ENCODE measurements at places on chromosomes 5 and 9.

DNA sequence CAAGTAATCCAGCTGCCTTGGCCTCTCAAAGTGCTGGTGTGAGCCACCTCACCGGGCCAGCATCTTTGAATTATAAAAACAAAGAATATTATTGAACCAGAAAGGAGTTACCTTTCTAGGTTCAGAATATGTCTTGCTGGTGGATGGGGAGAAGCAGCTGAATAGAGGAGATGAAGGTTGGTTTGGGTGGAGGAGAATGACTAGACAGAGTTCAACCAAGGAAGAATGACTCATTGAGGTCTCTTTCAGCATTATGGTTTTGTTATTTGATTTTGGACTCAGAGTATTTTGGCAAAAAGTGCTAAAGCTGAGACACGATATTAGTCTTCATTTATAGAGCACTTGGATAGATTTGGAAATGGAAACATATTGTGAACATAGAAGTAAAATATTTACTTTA is 75.2 kb upstream of the MPDZ start:
- no peak for DNase-seq

DNA sequence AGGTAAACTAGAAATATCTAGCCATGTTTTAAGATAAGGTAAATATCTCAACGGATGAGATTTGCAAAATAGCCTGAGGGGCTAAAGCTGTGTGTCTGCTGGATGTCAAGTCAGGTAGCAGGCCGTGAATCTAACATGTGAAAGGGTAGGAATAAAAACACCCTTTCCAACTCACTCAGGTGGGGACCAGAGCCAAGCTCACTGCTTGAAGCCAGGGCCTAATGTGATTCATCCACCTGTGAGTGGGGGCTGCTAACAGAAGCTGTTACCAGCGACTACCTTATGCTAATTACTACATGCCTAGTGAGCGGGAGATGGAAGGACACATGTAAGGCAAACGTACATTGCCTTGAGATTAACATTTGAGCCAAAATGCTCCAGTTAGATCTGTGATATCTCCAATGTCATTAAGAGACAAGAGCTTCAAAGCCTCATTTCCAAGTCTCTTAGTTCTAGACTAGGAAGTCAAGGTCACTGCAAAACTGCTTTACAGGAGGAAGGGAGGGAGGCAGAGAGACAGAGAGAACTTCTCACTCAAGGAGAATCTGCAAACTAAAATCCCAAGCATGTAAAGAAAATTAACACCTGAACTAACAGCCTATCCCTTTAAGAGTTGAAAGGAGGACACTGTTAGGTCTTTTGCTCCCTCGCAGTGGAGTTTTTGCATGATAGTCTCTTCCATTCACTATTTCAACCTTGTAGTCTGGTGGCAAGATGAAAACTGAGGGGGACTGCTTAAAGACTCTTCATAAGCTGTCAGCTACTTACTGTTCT is 141.6 kb upstream of the RPS23 start:
- no peak for DNase-seq

GRCh38 chr9:126620478-126620877 is 6.8 kb downstream of the LMX1B start:
- no peak for DNase-seq

GRCh38 chr5:98825582-98826375 is 52.3 kb downstream of the RGMB start:
- no peak for DNase-seq

- DNase-seq: no peak
These were observed 343.1 kb downstream of the OSTF1 start for GRCh38 chr9:75431375-75431774.

- DNase-seq: no peak
These were observed 456 bp downstream of the ZNF79 start for GRCh38 chr9:127424676-127424999.

GRCh38 chr5:60209146-60209840 is 315.8 kb upstream of the PDE4D start:
- no peak for DNase-seq

All from stimulated activated CD8-positive, alpha-beta memory T cell treated with anti-CD3 and anti-CD28 coated beads, Interleukin-4, amount 100 ng/mL, for 24 hours (primary cell).